Cortex of kidney (tissue), 1 donor: ENCODE measurements at places on chromosomes 16 and 17.

DNA sequence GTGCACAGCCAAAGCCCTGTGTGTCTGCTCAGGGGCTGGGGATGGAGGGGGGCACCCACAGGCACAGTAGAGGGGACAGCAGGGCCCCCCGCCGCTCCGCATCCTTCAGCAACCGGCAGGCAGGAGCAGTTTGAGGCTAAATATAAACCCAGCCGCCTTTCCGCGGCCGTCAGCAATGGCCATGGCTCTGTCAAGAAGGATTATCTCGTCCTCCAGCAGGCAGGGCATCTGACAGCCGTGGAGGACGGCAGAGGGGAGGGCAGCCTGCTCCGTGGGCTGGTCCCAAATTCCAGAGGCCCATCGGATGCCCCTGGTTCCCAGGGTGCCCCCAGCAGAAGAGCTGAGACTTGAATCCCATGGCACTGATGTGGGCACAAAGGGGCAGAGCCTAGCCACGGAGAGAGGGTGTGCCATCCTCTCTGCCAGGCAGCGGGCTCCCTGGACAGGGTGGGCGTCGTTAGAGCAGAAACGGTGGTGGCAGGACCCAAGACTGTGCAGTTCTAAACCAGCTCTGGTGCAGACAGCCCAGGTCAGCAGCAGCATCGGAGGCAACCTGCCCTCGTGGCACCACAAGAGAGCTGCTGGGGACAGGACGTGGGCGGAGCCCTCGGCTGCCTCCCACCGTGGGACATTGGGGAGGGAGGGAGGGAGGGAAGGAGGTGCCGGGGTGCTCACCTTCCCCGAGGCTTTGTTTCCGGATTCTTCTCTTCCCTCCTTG, 198.8 kb upstream of the CIBAR2 start:
- no peak for DNase-seq

DNA sequence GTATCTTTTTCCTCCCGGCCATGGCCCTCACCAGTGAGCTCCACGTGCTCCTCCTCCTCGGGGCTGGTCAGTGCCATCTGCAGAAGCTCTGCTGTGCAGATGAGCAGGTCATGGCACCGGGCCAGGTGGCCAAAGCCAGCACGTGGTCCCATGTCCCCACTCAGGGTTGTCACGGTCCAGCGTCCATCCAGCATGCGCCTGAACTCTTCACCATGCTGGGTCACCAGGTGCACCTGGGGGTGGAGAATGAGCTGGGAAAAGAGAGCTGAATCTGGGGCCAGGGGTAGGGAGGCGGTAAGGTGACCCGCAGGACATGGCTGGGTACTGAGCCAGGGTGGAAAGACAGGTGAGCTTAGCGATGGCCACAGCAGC, 1.3 kb downstream of the DHX58 start:
- DNase-seq = no peak

DNA sequence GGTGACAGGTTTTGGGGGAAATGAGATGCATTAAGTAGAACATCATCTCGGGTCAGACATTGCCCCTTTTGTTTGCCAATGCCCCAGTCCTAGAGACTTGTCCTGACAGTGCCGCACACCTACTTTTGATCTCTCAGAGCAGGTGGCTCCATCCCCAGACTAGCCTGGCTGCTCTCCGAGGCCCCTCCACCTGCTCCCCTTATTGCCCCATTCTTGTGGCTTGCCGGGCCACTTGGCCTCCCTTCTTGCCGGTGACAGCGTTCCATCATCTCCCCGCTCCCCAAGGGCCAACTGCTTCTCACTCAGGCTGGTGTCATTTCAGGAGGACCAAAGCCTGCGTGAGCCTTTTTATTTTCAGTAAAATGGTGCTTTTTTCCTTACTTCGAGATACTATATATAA, 14.9 kb downstream of the UBFD1 start:
- DNase-seq = no peak

DNA sequence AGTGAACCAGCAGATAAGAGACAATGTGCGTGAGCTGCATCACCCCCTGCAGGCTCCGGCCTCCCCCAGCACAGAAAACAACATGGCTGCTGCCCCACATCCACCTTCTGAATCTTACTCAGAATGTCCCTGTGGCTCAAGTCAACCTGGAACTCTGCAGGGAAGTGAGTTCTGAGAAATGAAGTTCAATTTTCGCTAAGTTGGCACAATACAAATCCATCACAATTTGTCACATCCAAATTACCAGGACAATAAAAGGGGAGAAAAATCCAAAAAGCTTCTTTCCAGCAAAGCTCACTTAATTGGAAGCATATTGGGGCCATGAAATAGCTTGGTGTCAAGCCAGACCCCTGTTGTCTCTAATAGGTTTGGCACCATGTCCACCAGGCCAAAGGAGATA, 38.1 kb downstream of the CLEC19A start:
- no peak for DNase-seq

GRCh38 chr17:66281661-66282369, 20.6 kb upstream of the PRKCA start:
- no peak for DNase-seq
